Activated CD4-positive, alpha-beta T cell treated with anti-CD3 and anti-CD28 coated beads, Interleukin-2, amount 10 ng/mL, durations not matched to agents 7 days and 5 days (primary cell): ENCODE measurements at places on chromosomes 6 and 20.

DNA sequence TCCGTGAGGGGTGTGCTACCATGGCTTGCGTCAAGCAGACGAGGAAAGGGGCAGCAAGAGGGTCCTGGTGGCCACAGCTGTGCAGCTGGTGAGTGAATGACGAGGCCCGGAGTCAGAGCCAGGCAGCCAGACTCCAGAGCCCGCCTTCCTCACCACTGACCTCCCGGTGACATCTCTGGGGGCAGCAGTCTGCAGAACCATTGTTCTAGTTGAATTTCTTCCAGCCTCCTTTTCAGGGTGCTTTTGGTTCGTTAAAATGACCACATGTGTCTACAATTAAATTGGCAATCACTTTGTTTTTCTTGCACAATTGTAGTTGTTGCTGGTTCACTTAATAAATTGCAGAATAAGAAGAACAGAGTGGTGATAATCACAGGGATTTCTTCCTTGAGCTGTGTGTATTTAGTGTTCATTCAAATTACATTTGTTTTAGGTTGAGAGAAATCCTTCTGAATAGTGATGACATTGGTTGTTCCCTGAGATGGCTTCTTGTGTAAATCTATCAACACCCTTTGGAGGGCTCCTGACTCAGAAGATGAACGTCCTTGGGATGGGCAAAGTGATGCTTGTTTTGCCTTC, 96.4 kb downstream of the TULP4 start:
- no peak for DNase-seq

DNA sequence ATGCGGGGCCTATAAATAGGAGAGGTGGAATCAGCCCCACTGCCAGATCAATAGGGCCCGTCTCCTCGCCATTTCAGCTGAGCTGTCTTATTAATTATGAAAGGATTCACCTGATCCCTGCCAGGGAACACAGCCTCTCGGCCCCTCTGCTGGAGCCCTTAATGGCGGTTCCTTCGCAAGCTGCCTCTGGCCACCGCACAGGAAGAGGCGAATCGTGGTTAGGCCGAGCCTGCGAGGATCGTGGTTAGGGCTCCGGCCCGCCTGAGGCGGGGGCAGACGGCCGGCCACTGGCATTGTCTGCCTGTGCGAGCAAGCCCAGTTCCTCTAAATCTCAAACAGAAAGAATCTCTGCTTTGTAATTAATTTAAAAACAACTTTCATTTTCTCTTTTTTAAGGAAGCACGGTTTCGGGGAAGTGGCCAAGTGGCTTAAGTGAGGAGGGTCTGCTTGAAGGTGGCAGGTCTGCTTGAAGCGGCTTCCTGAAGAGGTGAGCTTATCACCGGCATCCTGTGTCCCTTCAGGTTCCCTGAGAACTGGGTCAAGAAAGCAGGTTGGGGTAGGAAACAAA, 9.2 kb downstream of the NRN1 start:
- DNase-seq = no peak

- DNase-seq = no peak
These were observed 10.0 kb downstream of the HSPA1B start for GRCh38 chr6:31837369-31838113.

- no peak for DNase-seq
These were observed 74.6 kb downstream of the ISM1 start for GRCh38 chr20:13295637-13296036.

GRCh38 chr6:51578362-51578761, 509.1 kb downstream of the PKHD1 start:
- no peak for DNase-seq

DNA sequence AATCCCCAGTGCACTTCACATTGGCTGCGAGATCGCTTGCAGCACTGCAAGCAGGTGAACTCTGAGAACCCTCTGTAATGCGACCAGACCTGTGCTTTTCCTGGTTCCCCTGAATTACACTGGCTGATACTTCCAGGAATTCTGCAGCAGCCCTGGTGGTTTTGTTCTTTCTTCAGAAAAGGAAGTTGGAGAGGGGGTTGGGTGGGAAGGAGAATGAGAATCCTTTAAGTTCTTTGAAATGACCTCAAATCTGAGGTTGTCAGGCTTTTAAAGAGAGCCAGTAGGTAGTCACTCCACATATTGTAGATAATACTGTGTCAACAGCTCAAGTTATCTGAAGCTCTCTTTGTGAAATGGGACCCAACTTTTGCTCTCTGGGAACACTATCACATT, 62.4 kb downstream of the GCNT2 start:
- DNase-seq = no peak

DNA sequence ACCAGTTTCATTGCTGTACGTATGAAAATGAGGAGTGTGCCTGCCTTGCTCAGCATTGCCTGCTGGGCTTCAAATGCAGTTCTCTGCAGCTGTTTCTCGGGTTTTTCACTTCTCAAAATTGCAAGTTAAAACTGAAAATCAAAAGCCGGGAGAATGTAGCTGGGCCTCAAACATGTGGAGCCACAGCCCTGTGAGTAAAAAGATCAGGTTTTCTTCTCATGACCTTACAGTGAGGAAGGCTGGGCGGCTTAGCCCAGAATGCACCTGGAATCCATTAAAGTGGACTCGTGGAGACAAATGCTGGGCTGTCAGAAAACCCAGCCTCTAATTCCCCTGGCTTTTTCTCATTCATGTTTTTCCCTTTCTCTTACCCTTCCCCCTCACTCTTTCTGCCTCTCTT, 34.4 kb downstream of the DSE start:
- DNase-seq = no peak

GRCh38 chr6:125546841-125547251, 202.6 kb upstream of the HEY2 start:
- no peak for DNase-seq

DNA sequence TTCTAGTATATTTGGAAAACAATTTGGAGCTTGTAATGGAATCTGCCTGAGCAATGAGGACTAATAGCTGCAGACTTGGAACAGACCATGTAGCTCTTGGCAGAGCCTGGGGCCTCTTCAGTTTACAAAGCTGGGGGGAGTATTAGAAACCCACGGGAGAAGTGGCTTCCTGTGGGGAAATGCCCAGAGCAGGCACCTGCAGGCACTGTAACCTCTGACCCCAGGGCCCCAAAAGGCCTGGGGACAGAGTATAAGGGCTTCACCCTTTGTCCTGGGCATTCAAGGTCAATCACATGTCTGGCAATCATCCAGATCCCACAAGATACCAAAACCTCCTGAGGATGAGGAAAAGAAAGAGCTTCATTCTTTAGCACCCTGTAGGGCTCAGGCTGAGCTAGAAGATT, 19.4 kb downstream of the PKIG start:
- no peak for DNase-seq

GRCh38 chr20:40583205-40583604, 105.8 kb downstream of the MAFB start:
- DNase-seq = no peak

DNA sequence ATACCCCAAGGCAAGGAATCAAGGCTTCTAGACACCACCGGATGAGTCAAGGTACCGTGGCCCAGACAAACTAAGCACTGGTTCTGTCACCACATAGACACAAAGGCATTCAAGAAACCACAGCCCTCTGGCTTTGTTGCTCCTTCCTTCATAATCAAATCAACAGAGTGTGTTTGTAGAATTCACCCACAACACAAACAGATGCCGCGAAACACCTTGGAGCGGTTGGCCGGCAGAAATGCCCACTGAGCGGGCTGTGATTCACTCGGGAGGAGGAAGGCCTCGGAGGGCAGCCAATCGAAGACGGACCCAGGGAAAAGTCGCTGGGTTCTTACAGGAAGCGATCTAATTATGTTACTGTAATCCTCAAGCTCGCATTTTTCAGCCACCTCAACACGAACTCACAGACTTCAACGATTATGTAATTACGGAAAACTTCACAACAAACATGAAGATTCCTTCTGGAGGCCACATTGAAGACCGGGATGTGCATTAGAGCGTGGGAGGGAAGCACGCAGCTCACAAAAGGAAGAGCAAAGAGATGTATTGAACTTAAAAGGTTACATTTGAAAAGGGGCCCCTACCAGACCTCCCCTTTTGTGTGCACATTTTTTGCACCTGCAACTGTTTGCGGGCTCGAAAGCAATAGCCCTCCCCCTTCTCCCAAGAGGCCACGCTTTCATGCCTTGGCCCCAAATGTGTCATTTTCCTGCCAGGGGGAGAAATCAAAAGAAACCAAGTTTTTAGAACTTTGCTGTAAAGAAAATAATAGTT, 184.7 kb upstream of the PREP start:
- DNase-seq = peak; percentile 11

DNA sequence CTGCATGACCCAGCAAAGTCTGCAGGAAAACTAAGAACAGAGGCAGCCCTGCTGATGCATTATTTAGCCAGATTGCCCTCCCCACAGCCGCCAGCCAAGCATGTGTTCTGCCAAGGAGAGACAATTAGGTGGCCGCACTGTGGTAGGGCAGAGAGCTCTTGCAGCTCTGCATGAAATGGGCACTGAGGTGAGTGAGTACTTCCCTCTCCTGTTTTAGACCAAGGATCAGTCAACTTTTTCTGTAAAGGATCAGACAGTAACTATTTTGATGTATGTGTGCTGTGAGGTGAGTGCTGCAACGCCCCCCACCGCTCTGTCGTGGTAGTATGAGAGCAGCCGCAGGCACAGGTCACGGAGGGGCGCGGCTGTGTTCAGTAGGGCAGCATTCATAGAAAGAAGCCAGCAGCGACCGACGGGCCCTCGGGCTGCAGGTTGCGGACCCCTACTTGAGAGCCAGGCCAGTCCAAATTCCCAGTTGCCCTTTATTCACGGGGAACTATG, 23.8 kb upstream of the FAM50B start:
- no peak for DNase-seq

GRCh38 chr20:24149881-24150307, 161.3 kb upstream of the GGTLC1 start:
- no peak for DNase-seq

- peak; percentile 57 for DNase-seq
These were observed 46.2 kb upstream of the ZNF184 start for GRCh38 chr6:27518881-27519795.

GRCh38 chr6:44263354-44264100, 1.8 kb downstream of the NFKBIE start:
- no peak for DNase-seq

DNA sequence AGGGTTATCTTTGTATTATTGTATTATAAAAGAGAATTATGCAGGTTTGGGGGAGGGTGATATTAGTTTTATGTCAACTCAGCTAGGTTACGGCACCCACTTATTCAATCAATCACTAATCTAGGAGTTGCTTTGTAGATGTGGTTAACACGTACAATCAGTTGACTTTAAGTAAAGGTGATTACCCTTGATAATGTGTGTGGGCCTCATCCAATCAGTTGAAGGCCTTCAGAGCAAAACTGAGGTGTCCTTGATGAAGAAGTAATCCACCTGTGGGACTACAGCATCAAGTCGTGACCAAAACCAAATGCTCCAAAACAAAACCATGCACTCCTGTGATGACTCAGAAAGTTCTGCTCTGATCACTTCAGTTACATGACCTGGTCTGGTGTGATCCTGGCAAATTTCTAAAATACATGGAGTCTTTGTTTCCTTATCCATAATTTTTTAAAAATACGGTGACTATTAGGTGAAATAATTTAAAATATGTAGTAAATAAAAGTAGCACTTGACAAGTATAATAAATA, 114.1 kb downstream of the IYD start:
- DNase-seq = no peak

- no peak for DNase-seq
These were observed 1.2 kb upstream of the CDC25B start for GRCh38 chr20:3794701-3795420.

DNA sequence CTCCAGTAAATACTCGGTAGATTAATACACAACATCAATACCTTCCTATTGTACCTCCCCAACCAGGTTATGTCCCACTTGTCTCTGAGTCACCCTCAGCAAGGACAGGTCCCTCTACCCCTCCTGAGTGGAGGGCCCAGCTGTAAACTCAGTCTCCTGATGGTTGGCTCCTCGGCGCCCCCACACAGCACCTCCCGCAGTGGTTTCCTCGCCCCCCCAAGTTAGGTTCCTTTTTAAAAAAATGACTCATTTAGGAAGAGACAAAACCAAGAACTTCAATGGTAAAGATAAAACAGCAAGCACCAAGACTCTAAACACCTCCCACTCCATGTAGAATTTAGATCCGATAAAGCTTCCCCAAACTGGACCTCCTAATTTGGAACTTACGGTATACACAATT, 83.5 kb downstream of the TRERF1 start:
- peak; percentile 39 for DNase-seq

DNA sequence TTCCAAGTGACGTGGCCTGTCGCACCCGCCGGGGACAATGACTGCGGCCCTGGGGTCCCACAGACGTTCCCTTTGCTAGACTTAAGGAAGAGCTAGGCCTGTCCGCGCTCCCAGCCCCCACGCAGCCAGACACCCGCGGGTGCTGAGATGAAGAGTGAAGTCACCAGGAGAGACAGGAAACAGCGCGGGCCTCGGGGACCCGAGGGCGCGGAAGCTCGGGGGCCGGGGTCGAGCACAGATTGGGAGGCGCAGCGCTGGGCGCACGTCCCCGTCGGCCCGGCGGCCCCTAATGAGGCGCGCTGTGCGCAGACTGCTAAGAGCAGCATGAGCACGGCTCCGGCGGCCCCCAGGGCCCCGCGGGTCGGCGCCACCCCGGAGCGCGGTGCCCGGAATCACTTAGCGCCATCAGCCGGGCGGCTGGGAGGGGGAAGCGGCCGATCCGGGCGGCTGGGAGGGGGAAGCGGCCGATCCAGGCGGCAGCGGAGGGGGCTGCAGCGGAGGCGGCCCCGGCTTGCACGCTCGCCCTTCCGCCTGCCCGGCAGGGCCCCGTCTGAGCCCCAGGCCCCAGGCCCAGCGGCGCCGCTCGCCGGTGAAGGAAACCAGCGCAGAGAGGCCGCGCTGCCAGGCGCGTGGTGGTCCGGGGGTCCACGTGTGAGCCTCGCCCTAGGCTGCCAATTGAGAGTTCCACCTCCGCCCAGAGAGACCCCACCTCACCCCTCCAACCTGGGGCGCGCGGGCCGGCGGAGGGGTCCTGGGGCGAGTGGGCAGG, 8.3 kb upstream of the AVP start:
- peak; percentile 17 for DNase-seq

GRCh38 chr20:31617432-31618104, 12.5 kb downstream of the ID1 start:
- DNase-seq = peak; percentile 35

- no peak for DNase-seq
These were observed 4.6 kb downstream of the SGK2 start for GRCh38 chr20:43563429-43563828.

DNA sequence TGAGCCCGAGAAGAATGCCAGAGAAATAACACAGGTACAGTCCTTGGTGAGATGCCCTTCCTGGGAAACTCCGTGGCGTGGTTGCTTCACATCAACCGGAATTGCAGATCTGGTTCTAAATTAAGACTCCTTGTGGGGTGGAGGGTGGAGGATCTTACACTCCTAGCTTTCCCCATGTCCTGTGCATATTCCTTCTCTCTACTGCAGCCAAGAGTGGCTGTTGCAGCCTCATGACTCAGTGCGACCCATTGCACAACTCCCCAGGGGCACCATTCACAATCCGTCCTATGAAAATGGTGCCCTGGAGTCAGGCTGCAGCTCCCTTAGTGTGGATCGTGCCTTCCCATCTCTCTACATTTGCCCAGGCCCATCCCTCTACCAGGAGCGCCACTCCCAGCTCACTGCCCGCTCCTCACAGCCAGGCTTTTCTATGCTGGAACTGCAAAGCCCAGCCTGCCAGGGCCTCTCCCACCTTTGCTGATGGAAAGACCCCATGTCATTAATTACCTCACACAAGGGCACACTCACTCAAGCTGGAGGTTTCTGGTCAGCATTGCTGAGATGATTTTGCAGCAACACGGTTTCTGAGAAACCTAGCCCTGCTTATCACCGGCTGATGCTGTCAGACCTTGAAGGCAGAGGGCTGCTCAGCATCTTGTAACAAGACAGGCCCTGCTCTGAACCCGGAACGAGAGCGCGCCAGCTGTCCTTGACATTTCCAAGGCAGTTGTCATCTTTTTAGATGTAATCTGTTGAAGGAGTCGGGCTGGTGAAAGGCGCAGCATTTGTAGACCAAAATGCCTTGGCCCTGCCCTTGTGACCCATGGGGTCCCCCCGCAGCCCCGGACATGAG, 39.7 kb downstream of the SIRPA start:
- DNase-seq = no peak
